ENCODE measurements at places on chromosomes 2 and 18. TPM values are rescaled to one million over a fixed set of nuclear protein-coding genes. Genes with fewer than 3 reads are reported as not detected.

UGT1A7 gene
- 13.9 TPM for total RNA-seq

RPL31 gene
- 1,141 TPM for total RNA-seq

ACOXL gene
- not detected for total RNA-seq

DUSP2 gene
- 1.8 TPM for total RNA-seq

MSH6 gene
- 19.8 TPM for total RNA-seq

COBLL1 gene
- total RNA-seq, result 92.0 TPM

MAP3K19 gene
- not detected for total RNA-seq

SOWAHC gene
- 46.2 TPM for total RNA-seq

TSGA10 gene
- total RNA-seq, result 2.8 TPM

ZCCHC2 gene
- 7.3 TPM for total RNA-seq

ADCYAP1 gene
- total RNA-seq, result 0.12 TPM

EFR3B gene
- 0.48 TPM for total RNA-seq

C2orf78 gene
- total RNA-seq, result not detected

ZNF396 gene
- total RNA-seq, result 0.80 TPM

IL36B gene
- 1.4 TPM for total RNA-seq

FOXI3 gene
- total RNA-seq, result not detected

DNA sequence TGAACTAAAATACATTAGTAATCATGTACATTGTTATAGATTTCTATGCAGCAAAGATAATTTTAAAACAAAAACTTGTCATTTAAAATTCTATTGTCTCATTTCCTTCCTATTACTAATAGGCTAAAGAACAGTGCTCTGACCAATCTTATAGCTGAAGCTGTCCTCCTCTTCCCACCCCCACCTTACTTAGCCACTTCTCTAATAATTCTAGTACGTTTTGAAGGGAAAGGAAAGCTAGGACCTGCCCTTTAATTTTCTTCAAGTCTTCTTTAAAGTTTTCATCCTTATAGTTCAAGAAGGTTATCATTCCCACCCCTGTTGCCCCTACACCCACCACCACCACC is 121.6 kb downstream of the RBMS1 start:
- ATAC-seq, result no peak

GRCh38 chr2:228927028-228928010 is 343.8 kb downstream of the PID1 start:
- no peak for ATAC-seq

- ATAC-seq, result no peak
Observed at GRCh38 chr2:137051778-137052398, 286.5 kb downstream of the THSD7B start.

DNA sequence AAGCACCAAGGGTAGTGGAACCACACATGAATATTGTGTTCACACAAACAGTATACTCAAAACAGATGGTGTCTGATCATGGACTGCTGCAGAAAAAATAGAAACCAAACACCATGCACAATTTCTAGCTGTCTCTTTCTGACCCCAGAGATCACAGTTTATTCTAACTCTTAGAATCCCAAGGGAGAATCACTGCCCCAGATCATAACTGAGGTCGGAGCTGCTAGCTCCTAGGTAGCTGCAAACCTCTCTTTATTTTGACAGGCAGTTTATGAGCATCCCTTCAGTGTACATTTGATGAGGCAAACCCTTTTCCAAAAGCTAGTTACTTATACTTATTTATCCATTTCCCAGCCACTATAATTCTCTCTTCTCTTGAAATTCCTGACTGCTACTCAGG is 439.1 kb upstream of the HNMT start:
- ATAC-seq, result no peak

GRCh38 chr2:173217116-173217840 is 137.4 kb upstream of the CDCA7 start:
- no peak for ATAC-seq

DNA sequence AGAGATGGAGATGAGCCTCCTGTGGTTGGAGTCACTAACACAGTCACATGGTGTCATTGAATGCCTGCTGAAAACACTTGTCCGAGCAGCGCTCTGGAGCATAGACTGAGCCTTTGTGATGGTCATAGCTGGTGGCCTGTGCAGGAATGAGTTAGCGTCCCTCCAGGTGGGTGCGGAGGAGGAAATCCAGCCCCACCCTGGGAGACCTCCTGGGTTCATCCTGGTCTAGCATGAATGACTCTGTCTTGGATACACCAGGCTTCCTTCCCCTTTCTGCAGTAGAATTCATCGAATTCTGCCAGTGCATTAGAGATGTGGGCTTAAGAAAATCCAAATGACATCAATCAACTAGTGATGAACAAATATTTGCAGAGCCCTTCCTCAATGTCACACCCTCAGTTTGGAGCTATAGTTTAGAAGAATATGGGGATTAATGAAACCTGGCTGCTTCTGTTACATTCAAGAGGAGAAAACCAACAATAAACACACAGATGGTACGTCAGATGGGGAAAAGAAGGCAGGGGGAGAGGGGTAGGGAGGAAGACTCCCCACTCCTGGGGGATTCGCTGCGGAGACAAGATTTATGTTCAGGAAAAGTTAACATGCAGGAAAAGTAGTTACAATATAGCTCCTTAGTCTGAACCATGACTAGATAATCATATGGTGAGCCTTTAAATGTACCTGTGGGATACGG is 136.7 kb downstream of the DDX1 start:
- no peak for ATAC-seq

DNA sequence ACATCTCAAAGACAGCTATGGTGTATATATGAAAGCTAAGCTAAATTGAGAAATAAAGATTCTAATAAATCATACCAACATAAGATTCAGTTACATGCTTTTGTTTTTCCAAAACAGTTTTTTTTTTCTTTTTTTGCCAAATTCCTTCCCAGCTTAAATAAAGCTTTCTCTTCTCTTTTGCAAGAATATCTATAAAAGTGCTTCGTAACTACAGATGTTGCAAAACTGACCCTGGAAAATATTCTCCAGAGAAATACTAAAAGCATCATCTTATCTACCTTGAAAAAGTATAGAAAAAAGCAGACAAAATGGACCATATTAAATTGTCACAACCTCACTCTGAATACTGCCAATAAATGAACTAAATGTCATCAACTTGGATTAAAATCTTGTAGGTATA is 38.7 kb downstream of the FANCL start:
- no peak for ATAC-seq

- no peak for ATAC-seq
Observed at GRCh38 chr2:159204381-159205144, 81.9 kb downstream of the WDSUB1 start.

GRCh38 chr2:173126819-173127218 is 51.2 kb downstream of the MAP3K20 start:
- no peak for ATAC-seq

DNA sequence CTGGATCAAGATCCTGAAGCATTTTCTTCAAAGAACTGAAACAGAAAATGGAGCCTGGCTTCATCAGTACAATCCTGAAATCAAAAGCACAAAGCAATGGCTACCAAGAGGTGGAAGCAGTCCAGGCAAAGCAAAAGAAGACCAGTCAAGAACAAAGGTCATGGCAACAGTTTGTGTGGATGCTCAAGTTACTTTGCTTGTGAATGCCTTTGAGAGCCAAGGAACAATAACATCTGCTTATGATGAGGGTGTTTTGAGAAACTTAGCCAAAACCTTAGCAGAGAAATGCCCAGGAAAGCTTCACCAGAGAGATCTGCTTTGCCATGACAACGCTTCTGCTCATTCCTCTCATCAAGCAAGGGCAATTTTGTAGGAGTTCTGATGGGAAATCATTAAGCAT is 723.1 kb downstream of the TMEM182 start:
- ATAC-seq, result no peak

GRCh38 chr2:235278771-235279355 is 215.0 kb upstream of the AGAP1 start:
- ATAC-seq, result no peak

- ATAC-seq, result peak; percentile 87
Observed at GRCh38 chr18:12694032-12694431, 8.5 kb downstream of the CEP76 start.

DNA sequence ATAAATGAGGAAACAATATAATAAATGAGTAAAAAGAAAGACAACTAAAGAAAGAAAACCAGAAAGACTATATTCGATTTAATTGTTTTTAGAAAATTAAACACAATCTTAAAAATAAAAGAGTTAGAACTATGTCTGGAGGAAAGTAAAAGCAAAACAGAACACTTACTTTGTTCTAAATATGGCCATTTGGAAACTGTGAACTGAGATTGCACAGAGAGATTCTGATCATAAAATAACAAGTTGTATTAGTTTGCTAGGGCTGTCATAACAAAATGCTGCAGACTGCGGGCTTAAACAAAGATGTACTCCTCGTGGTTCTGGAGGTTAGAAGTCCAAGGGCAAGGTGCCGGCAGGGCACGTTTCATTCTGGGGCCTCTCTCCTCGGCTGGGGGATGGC is 128.1 kb upstream of the AQP4 start:
- ATAC-seq, result no peak

GRCh38 chr2:100260712-100261620 is 61.3 kb downstream of the LONRF2 start:
- ATAC-seq, result peak; percentile 41

GRCh38 chr18:56532176-56532840 is 106.1 kb downstream of the TXNL1 start:
- peak; percentile 68 for ATAC-seq

GRCh38 chr2:59083075-59083828 is 842.1 kb upstream of the FANCL start:
- ATAC-seq, result no peak

- no peak for ATAC-seq
Observed at GRCh38 chr18:73043211-73043610, 175.4 kb upstream of the NETO1 start.

DNA sequence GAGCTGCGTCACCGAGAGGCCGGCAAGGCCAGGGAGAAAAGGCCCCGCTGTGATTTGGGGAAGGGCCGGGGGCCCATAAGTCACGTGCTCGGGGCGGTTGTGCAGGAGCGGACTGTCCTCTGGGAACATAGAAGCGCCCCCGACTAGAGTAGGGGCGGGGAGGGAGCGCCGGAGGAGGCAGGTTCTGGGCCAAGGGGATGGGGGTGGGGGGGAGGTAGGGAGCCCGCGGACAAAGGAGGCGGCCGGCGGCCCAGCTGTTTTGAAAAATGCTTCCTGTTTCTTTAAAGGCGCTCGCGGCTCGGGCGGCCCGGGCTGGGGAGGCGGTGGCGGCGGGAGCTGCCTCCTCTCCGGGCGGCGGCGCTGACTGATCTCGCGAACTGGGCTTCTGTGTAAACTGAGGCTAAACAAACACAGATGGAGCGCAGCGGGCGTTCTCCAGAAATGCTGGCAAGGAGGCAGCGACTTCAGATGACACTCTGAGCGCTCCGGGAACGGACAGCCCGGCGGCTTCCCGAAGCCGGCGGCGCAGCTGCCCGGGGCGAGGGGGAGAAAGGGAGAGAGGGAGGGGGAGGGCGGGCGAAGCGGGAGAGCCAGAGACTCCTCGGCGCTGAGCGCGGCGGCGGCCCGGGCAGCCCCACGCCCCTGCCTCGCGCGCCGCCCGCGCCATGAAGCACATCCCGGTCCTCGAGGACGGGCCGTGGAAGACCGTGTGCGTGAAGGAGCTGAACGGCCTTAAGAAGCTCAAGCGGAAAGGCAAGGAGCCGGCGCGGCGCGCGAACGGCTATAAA is at the start of gene ATOH8:
Gene ATOH8 (plus strand): TSS at position 467 of the 788 bp plus-strand sequence. CDS start 199 bp downstream, at position 666.
- no peak for ATAC-seq

- ATAC-seq, result no peak
Observed at GRCh38 chr2:8073916-8074315, 607.9 kb upstream of the ID2 start.

- no peak for ATAC-seq
Observed at GRCh38 chr2:63012541-63012940, 38.1 kb upstream of the OTX1 start.

DNA sequence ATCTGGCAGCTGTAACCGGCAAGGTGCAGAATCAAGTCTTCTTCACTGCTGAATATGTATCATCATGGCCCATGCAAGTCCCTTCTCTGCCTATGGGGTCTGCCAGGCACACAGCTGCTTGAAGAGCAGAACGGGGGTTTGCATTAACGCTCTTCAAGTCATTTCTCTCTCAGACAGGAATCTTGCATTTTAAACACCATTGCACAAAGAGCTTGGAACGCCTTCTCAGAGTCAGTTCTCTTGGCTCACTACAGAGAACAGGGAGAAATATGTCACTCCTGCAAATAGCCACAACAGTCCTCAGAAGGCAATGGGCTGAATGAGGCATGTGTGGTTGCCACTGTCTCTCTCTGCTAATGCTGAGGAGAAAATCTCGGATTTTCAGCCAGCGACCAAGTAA is 2173.5 kb upstream of the PIK3C3 start:
- no peak for ATAC-seq

DNA sequence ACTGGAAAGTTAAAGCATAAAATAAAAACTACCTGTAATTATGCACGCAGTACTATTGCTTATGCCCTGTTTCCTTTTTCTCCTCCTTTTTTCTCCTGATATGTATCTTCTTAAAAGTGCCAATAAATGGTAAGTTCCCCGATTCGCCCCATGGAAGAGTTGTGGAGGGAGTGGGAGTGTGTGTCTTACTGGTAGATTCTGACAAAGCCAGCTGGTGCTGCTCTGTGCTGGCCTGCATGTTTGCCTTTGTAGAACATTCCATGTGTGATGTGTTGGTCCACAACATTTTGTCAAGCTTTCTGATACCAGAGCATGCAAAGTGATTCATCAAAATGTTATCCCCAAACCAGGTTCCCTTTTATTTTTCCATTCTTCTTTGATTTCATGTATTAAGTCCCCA is 356.9 kb upstream of the RAB12 start:
- ATAC-seq, result no peak

- ATAC-seq, result no peak
Observed at GRCh38 chr2:136985044-136985443, 219.7 kb downstream of the THSD7B start.
